Keratinocyte (primary cell): ENCODE measurements at places on chromosomes 3 and 15.
A peak's percentile ranks its signal among the peaks of the same experiment; 100 is the strongest.

DNA sequence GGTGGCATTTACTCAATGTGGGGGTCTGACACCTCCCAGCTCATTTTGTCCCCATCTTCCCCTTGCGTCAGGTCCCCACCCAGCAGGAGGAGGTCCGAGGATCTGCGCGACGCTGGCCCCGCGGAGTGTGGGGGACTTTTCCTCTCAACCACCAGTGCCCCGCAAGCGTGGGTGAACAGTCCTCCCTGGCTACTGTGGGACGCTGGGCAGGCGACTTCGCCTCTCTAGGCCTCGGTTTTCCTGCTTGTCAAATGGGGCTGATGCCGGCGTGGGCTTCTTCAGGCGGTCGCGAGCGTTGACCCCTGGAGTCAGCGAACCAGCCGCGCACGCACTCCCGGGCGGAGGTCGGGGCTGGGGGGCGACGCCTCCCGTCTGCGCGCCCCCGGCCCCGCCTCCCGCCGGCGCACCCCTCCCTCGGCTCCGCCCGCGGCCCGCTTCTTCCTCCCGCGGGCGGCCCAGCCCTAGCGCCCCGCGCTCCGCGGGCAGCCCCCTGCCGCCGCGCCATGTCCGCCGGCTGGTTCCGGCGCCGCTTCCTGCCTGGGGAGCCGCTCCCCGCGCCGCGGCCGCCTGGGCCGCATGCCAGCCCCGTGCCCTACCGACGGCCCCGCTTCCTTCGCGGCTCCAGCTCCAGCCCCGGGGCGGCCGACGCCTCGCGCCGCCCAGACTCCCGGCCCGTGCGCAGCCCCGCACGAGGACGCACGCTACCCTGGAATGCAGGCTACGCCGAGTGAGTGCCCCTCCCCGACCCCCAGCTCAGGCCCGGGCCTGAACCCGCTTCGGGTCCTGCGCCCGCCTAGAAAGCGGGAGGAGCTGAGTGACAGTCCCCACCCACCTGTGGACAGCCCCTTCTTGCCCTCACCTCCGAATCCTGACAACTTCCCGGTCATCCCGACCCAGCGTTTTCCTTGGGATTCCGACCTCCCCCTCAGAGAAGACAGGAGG lies at the start of gene PPM1M:
Gene PPM1M, plus strand, starts transcription at position 438 of the 942 bp plus-strand sequence. Its CDS starts 66 bp downstream, at position 504.
- no peak for DNase-seq

GRCh38 chr3:141116721-141117120 lies 65.6 kb downstream of the SPSB4 start:
- DNase-seq = no peak

DNA sequence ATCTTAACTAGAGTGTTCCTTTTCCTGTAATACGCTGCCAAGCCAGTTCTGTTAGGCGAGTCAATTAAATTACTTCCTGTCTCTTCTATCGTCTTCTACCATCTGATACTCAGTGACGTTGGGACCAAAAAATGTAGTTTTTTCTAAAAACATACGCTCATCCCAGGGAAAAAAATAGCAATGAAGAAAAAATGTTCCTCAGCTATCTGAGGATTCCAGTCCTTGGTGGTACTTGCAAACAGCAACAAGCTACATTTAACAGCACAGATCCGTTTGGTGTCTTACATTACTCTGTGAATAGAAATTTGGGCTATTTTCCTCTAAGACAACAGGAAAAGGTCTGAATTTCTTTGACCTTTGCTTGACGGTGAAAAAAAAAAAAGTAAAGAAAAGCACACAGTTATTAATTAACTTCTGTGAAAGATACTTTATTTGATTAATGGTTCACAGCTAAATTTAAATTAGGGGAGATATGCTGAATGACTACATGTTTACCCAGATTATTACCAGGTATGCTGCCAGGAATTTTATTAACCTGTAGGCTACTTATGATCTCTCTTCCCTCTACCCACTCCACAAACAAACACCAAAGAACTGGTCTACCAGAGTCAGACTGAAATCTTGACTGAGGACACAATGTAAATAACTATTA lies 254.4 kb upstream of the ZPLD1 start:
- DNase-seq = no peak

GRCh38 chr3:125260158-125260557 lies 47.6 kb upstream of the SLC12A8 start:
- DNase-seq = no peak

DNA sequence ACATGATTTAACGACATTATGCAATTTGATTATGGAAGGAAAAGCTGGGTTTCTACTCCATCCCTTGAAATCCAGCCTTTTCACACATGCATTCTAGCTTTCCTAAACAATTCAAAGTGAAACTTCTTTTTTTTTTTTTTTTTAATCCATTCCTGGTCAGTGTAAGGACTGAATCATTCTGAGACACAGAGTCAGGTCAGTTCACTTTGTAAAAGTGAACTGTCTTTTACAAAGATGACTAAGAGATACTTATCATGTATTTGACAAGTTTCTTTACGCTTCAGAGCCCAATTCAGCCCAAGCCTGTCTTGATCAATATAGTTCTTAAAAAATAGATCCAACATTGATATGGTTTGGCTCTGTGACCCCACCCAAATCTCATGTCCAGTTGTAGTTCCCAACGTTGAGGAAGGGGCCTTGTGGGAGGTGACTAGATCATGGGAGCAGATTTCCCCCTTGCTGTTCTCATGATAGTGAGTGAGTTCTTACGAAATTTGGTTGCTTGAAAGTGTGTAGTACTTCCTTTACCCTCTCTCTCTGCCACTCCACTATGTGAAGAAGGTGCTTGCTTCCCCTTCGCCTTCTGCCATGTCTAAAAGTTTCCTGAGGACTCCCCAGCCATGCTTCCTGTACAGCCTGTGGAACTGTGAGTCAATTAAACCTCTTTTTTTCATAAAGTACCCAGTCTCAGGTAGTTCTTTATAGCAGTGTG lies 345.6 kb upstream of the THBS1 start:
- DNase-seq = no peak

- DNase-seq = no peak
Measured at GRCh38 chr3:150656316-150656715, 47.4 kb downstream of the ERICH6 start.

GRCh38 chr3:151135541-151136337 lies 50.3 kb downstream of the MED12L start:
- DNase-seq = no peak

DNA sequence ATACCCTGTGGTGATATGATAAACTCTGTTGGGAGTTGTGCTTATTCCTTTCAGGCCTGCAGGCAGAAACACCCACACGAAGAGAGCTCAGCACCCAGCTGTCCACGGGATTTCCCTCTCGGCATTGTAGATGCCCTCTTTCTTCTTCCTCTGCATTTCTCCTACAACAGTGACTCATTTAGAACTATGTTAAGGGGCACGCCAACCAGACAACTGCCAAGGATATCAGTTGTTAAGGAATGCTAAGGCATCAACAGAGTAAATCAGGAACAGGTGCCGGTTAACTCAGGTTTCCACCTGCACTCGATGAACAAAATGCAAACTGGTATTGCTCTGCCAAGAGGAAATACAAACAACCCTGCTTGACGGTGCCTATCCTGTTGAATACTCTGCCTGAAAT lies 270.0 kb upstream of the PEX5L start:
- DNase-seq = peak; percentile 4

GRCh38 chr3:100117093-100117492 lies 2.8 kb upstream of the FILIP1L start:
- DNase-seq = no peak

- no peak for DNase-seq
Measured at GRCh38 chr15:100680726-100681125, 78.3 kb downstream of the ASB7 start.

- no peak for DNase-seq
Measured at GRCh38 chr3:15934389-15935195, 136.8 kb upstream of the ANKRD28 start.

- DNase-seq = no peak
Measured at GRCh38 chr15:65909831-65910230, 40.5 kb downstream of the RAB11A start.

GRCh38 chr3:170307671-170308405 lies 49.7 kb upstream of the SKIL start:
- no peak for DNase-seq

DNA sequence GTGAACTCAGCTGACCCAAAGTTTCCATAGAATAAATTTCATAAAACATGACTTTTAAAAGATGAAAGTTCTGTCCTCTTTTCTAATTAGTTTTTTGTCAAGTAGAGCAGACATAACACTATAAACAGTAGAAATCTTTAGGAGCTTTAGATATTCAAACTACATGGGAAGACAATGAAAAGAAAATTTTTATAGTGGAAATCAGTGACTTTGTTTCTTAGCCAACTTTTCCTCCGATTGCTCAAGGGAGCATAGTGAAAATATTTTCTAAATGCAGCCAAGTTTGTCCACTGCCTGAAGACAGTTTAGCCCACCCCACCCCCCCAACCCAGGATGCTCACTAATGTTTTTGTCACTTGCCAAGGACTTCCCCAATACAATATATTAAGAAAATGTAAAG lies 114.9 kb downstream of the PLD1 start:
- no peak for DNase-seq

DNA sequence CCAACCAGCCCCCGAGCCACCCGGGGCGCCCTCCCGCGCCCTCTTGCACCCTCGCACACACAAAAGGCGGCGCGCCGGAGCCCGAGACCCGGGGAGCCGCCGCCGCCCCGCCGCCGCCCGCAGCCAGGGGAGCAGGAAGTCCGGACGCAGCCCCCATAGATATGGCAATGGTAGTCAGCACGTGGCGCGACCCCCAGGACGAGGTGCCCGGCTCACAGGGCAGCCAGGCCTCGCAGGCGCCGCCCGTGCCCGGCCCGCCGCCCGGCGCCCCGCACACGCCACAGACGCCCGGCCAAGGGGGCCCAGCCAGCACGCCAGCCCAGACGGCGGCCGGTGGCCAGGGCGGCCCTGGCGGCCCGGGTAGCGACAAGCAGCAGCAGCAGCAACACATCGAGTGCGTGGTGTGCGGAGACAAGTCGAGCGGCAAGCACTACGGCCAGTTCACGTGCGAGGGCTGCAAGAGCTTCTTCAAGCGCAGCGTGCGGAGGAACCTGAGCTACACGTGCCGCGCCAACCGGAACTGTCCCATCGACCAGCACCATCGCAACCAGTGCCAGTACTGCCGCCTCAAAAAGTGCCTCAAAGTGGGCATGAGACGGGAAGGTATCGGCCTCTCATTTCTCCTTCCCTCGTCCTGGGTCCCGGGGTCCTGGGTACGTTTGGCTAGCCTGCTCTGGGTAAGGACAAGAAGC lies 1.6 kb downstream of the NR2F2 start:
- no peak for DNase-seq

DNA sequence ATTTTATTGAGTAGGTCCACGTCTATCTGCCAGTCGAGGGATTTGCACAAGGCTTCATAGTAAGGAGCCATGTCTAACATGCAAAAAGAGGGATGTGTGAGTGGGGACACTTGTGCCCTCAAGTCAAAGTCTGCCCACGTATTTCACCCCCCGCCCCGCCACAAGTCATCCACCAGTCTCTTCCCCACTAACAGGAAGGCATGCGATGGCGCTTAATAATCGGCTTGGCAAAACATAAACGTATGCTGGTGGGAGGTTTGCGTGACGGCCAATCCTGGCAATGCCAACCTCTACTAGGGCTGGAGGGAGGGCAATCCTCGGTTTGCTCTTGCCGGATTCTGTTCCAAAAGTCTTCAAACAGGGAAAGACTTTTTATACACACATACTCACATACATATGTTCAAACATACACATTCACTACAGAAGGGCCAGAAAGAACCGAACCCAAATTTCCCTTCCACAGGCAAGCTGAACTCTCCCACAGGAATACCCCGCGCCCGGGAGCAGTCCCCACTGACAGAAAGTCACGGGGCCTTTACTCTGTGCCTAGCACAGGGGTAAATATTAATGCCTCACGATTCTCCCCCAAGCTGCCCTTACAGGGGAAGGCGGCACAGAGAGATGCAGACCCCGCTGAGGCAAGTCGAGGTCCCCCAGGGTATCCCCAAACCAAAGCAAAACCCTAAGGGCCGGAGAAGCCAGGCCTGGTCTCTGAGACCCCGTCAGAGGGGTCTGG lies 675 bp downstream of the PSMD6 start:
- no peak for DNase-seq

GRCh38 chr3:135161425-135161824 lies 366.4 kb downstream of the EPHB1 start:
- DNase-seq = no peak

DNA sequence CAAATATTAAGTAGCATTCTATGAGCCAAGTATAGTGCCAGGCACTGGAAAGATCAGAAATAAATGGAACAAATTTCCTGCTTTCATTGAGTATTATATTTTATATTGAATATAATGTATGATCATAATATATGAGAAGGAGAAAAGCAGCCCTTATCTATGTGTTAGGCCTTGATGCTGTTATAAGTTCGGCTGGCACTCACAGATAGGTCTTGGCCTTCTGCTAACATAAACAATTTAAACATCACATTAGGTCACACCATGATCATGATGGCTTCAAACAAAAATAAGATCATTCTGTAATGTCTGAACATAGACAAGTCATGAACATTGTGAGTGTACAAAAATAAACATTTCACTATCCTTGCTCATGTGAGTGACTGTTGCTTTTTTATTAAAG lies 584.0 kb upstream of the ZNF385D start:
- no peak for DNase-seq

DNA sequence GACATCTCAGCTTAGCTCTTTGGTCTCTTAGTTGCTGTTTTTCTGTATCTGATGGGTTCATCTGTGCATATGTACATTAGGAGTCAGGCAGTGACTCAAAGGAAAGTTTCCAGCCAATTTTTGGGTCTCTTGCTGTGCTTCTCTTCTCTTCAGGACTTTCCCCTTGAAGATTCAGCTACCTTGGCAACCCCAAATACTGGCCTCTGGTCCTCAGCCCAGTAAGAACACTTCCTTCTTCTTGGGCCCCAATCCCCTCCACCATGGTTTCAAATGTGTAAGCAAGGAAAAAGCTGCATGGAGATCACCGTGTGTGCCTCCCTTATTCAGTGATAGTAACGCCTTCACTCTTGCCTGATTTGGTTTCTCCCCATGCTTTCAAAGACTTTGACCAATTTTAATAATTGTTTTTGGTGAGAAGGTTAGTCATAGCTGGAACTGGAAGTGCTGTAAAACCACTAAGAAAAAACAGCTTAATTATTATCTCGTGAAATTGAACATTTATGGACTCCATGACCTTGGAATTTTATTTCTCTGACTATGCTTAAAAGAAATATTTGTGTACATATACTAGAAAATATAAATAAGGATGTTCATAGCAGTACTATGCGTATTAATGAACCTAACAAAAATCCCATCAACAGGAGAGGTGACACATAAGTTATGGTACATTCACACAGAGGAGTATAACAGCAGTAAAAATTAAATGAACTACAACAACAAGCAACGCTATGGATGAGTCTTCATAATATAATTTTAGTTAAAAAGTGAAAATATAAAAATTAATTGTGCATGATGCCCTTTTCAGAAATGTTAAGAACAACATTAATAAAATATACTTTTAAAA lies 125.3 kb upstream of the BCL6 start:
- no peak for DNase-seq

DNA sequence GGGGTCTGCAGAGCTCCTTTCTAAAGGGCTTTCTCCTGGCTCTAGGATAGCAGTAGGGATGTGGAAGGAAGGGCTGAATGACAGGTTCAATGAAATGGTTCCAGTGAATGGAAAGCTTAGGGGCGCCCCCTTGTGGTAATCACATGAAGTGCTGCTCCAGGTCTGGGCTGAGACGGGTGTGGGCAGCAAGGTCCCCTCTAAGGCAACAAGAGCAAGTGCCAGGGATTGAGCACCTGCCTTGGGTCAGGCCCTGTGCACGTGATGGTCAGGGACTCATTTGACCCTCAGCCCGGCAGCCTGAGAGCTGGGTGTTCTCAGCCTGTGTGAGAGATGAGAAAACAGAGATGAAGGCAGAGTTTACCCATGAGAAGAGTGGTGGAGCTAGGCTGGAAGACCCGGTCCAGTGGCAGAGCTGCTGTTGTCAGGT lies 12.1 kb upstream of the CX3CR1 start:
- no peak for DNase-seq

GRCh38 chr15:53384417-53384816 lies 375.0 kb downstream of the WDR72 start:
- no peak for DNase-seq
